T-helper 2 cell (primary cell): ENCODE measurements at places on chromosomes 4 and X.

DNA sequence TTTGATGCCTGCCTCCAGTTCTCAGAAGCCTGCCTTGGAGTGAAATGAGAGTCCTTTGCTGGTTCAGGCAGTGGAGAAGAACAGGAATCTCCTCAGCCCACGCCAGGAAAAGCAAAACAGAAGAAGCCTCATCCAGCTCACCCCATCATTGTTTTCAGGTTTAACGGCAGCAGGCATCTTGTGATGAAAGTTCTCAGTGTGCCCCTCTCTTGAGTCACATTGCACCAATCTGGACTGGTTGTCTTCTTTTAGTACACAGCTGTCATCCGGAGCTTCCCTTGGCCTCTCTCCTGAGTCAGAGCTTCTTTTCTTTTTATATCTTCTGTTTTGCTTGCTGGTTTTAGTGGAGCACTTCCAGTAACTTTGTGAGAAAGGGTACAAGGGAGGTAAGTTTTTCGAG lies 50.9 kb downstream of the TSPAN7 start:
- DNase-seq: no peak

- DNase-seq: no peak
Measured at GRCh38 chrX:46754036-46754435, 4.9 kb downstream of the SLC9A7 start.

- no peak for DNase-seq
Measured at GRCh38 chr4:148574502-148574901, 132.3 kb upstream of the NR3C2 start.

DNA sequence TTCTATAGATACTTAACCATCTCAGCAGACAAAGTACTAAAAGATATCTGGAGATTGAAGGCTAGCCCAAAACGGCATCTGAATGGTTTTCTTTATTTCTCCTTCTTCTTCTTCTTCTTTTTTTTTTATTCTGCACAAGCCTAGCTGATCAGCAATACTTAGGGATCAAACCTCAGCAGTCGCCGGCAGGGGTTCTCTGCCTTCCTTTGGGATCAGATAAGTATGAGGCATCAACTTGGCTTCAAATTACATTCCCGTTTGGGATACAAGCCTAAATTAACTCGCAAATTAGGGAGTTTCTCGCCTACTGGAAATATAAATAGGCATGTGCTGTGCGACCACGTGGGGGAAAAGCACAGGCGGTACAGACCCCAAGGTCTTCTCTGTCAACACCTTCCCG lies 730 bp downstream of the CT55 start:
- DNase-seq: no peak

- no peak for DNase-seq
Measured at GRCh38 chr4:157616741-157617472, 396.4 kb downstream of the GRIA2 start.

- DNase-seq: no peak
Measured at GRCh38 chrX:135522132-135522530, 1.7 kb downstream of the INTS6L start.

- DNase-seq: no peak
Measured at GRCh38 chr4:2634014-2634413, 97.6 kb downstream of the FAM193A start.

DNA sequence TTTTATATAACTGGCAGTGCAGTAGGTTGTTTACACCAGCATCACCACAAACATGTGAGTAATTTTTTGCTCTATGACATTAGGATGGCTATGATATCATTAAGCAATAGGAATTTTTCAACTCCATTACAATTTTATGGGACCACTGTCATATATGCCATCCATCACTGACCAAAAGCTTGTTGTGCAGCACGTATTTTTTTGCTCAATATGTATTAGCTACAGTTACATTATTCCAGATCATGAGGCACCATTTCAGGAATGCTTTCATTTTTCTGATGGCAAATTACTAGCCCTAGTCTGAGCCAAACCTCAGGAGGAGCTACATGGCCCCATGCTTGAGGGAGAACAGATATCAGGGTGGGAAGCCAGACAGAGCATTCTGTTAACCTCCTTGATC lies 56.8 kb upstream of the DCLK2 start:
- DNase-seq: no peak

- DNase-seq: peak; percentile 62
Measured at GRCh38 chrX:49165901-49166881, 3.6 kb downstream of the MAGIX start.

DNA sequence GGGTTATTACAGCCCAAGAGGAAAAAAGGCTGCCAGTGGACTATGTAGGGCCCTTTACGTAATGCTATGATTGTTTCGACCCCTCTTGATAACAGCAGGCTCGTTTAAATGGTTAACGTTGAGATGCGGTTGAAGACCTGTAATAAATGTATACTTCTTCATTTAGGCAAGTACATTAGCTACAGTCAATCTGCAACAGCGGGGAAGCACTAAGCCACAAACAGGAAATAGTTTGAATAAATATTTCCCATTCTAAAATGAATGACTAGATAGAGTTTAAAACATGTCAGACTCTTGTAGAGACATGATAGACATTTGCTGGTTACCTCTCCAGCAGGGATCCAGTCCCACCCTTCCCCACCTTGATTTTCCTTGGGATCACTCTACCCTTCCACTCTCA lies 38.1 kb upstream of the STIM2 start:
- DNase-seq: no peak

DNA sequence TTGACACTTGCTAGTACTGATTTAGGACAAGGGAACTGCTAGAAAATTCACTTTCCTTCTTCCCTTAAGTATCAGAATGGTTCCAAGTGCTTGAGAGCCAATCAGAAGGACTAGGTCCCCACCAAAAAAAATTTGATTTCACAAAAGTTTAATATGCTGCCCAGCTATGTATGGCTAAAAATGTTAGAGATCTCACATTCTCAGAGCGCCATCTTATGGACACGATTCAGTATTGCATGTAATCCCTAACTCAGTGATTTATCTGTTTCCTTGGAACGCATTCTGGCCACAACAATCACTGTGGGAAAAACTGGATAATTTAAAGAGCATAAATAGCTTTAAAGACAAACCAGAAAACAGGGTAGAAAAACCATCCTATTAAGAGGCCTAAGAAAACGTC lies 255.1 kb upstream of the GPC4 start:
- no peak for DNase-seq

DNA sequence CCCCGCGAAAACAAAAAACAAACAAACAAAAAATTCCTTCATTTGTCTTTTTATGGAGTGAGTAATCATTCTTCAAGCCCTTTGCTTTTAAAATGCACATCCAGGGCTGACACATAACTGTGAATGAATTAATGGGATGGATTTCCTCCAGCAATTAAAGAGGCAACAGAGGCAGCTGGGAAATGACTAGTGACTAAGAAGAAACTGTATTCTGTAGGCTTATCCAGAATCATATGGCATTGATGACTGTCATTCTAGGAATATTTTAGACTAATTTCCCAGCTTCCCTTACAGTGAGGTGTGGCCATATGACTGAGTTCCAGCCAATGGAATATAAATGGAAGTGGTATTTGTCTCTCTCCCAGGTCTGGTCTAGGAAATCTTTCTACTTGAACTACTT lies 46.8 kb upstream of the PDE5A start:
- DNase-seq: no peak

GRCh38 chrX:111013778-111014455 lies 82.1 kb upstream of the PAK3 start:
- no peak for DNase-seq
